HCT116 (cell line): ENCODE measurements at places on chromosomes 2 and 18. TPM values are rescaled to one million over a fixed set of nuclear protein-coding genes. Genes with fewer than 3 reads are reported as not detected.

The MARCHF7 gene
- total RNA-seq, result 65.9 TPM

The NAT8 gene
- not detected for total RNA-seq

The PJVK gene
- total RNA-seq, result 2.6 TPM

The ZC3H6 gene
- 7.0 TPM for total RNA-seq

The TRPM8 gene
- 0.39 TPM for total RNA-seq

The ALPG gene
- 0.10 TPM for total RNA-seq

The SERPINB11 gene
- not detected for total RNA-seq

The DNER gene
- 2.9 TPM for total RNA-seq

The TNFRSF11A gene
- 3.2 TPM for total RNA-seq

The KLHL30 gene
- total RNA-seq, result 0.61 TPM

The TTN gene
- total RNA-seq, result 0.05 TPM

The POTEC gene
- not detected for total RNA-seq

The SLC19A3 gene
- total RNA-seq, result not detected

The SP3 gene
- 98.0 TPM for total RNA-seq

The GAREM1 gene
- total RNA-seq, result 11.1 TPM

The MRO gene
- total RNA-seq, result 0.84 TPM

The GKN2 gene
- not detected for total RNA-seq

The SCN9A gene
- total RNA-seq, result 0.07 TPM

The SPC25 gene
- total RNA-seq, result 29.8 TPM

The XDH gene
- 0.15 TPM for total RNA-seq

The GPR35 gene
- 4.2 TPM for total RNA-seq

The ITGB6 gene
- 0.12 TPM for total RNA-seq

The KCNG2 gene
- total RNA-seq, result not detected

The ALK gene
- total RNA-seq, result not detected

The GPR39 gene
- 5.1 TPM for total RNA-seq

The CRYBA2 gene
- total RNA-seq, result not detected

The DSEL gene
- total RNA-seq, result 0.05 TPM

The SULT1C2 gene
- 3.9 TPM for total RNA-seq
